ENCODE measurements at places on chromosomes 6 and 20. TPM values are rescaled to one million over a fixed set of nuclear protein-coding genes. Genes with fewer than 3 reads are reported as not detected.

Gene CGAS
- 0.52 TPM for total RNA-seq

Gene GPR6
- not detected for total RNA-seq

GRCh38 chr20:62484478-62484877 is 8.7 kb upstream of the GATA5 start:
- no peak for DNase-seq

DNA sequence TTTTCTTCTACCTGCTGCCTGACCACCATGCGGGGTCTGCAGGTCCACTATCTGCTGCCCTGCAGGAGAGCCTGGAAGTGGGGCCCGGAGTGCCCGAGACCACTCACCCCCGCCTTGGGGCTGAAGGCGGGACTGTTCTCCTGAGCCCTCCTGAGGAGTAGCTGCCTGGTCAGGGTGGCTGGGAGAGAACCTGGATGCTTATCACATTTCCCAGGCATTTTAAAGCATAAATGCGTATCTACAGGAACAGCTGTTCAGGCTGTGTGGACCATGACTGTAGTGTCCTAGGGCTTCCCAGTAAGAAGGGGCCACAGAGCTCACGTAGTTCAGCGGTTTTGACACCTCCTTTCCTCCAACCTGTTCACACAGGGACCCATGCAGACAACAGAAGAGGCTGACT is 123.3 kb downstream of the AGPAT4 start:
- DNase-seq, result no peak

DNA sequence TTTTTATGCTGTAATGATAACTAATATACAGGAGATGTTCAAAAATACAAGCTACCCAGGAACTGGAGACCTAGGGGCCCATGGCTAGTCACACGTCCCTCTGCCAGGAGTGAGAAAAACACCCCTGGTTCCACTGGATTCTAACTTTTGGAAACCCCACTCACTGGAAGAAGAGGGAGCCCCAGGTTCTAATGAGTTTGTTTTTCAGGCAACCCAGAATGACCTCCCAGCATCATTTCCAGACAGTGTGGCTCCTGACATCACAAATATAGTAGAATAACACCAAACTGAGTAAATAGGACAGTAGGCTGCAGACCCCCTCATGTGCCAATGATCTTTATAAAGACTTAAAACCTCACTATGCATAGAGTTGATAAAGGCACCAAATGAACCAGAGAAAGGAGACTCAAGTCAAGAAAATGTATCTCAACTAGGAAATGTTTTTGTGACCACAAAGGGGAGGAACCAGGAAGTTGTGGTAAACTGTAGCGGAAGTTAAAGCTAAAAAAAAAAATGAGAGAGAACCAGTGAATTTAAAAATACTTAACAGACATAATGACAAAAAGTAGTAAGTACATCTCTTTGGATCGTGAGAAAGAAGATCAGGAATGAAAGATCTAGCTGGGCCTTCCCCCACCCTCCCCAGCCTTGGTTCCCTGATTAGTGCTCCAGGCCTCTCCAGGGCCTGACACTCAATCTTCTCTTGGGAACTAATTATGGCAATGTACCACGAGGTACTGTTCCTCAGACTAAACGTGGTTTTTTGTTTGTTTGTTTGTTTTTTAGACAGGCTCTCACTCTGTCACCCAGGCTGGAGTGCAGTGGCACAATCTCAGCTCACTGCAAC is 19.8 kb downstream of the HLA-E start:
- no peak for DNase-seq

DNA sequence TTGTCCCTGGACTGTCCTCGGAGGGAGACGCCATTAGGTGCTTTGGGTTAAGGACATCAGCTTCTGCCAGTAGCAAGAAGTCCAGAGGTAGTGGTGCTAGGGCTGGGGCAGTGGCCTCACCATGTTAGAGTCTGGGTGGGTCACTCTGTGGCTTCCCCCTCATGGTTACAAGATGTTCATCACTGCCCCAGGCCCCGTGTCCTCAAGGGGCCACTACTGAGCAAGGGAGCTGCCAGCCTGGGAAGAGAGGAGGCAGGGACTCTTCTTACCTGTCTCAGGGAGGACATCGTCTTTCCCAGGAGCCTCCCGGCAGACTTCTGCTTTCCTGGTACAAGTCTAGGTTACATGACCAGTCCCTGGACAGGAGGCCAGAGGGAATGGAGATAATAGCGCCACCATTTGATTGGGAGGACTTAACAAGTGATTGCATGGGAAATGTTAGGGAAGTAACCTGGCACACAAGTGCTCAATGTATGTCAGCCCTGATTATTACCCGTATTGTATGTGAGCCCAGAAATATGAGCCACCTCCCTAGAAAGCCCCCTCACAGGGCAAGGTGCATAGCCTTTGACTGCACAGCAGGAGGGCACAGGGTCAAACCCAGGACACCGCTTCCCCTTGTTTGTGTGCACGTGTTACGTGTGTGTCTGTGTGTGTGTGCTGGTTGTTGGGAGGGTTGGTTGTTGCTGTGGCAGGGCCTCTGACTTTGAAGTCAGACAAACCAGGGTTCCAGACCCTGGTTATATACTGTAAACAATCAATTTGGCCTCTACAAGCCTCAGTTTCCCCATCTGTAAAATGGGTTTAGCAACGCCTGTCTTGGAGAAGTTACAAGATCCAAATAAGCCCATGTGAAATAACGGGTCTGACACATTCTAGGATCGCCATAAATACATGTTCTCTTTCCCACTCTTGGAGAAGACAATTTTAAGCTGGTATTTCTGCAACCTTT is 30.0 kb downstream of the SIRPA start:
- DNase-seq, result no peak

Data from mesothelial cell of epicardium (in vitro differentiated cells).